HEK293T (cell line): ENCODE measurements at places on chromosomes 5 and 9.

DNA sequence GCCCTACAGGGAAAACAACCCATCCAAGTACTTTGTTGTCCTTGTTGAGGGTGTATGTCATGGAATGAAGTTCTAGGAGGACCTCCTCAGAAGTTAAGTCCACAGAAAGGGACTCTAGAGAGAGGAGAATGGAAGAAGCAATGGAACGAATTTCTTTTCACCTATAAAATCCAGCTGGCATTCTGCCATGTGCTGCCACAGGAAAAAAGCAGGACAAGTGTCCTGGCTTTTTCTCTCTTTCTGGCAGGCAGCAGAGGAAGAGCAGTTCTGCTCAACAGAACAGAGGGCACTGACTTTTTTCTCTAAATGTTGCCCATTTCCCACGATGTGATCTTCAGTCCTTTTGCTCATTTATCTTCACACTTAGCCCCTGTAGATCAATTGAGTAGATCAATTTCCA lies 240.8 kb downstream of the MCTP1 start:
- no peak for DNase-seq

DNA sequence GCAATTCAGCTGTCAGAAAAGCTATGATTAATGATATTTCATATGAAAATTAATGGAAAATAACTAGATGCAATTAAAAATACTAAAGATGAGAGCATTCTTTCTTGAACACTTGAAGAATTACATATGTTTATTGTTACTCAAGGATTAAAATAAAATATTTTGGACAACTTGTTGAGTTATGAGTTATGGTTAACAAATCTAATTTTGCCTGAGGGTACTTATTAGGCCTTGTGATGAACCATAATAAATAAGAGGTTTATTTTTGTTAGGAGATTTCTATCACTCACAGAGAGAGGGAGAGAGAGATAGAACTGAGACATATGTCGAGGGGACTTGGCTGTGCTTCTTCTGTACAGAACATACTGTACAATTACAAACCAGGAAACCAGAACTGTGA lies 183.7 kb downstream of the ISL1 start:
- no peak for DNase-seq

DNA sequence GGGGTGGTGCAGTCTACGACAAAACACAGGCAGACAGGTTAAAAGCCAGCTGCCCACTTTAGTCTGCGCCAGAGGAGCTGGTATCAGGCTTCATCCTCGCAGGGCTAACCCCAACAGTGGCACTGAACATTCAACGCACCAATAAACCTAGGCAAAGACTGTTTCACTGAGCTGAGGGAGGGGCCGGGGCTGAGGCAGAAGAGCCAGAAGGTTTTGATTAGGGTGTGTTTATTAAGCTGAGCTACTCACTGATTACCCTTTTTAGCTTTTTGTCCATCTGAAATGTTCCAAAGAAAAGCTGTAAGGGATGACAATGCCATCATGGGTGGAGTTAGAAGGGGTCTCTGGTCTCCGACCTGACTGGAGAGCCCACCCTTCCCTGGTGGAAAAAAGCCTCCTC lies 1.4 kb downstream of the ZMYND19 start:
- no peak for DNase-seq

- DNase-seq, result no peak
Measured at GRCh38 chr9:132782037-132782436, 96.0 kb downstream of the AK8 start.

- no peak for DNase-seq
Measured at GRCh38 chr5:34516686-34517085, 139.4 kb upstream of the RAI14 start.

- DNase-seq, result no peak
Measured at GRCh38 chr5:169531631-169532030, 51.9 kb upstream of the SPDL1 start.

GRCh38 chr9:81694541-81694940 lies 5.2 kb upstream of the TLE1 start:
- DNase-seq, result no peak

GRCh38 chr9:91837981-91838731 lies 111.9 kb downstream of the ROR2 start:
- peak; percentile 39 for DNase-seq

DNA sequence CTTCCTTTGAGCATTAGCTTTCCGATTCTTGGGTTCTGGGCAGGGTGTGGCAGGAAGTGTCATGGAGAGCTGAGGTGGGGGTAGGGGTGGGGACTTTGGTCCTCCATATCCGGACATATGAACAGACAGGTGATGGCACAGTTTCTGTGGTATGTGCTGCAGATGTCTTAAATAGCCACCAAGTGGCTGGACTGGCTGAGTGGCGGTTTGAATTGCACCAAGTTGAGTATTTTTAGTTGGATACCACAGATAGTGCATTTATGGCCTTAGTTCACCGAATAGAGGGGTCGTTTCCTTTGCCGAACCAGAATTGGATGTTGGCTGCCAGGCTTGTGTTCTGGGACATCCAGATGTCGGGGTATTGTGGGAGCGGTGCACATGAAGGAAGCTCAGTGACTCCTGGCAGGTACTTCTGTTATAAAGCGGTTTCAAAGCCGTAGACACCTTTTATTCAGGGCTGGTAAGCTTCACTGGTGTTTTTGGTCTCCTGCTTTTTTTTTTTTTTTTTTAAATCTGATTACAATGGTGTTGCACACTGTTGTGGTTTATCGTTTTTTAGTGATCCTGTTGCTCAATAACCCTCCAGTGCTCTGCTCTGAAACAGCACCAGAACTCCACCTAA lies 15.1 kb upstream of the TNFAIP8 start:
- no peak for DNase-seq

- peak; percentile 28 for DNase-seq
Measured at GRCh38 chr5:69364414-69364813, 4.9 kb downstream of the AK6 start.

- no peak for DNase-seq
Measured at GRCh38 chr9:69357030-69357775, 32.2 kb downstream of the ENTREP1 start.

- no peak for DNase-seq
Measured at GRCh38 chr5:73674669-73675004, 48.6 kb downstream of the ARHGEF28 start.

- DNase-seq, result no peak
Measured at GRCh38 chr5:132294728-132295504, 722 bp downstream of the SLC22A4 start.

DNA sequence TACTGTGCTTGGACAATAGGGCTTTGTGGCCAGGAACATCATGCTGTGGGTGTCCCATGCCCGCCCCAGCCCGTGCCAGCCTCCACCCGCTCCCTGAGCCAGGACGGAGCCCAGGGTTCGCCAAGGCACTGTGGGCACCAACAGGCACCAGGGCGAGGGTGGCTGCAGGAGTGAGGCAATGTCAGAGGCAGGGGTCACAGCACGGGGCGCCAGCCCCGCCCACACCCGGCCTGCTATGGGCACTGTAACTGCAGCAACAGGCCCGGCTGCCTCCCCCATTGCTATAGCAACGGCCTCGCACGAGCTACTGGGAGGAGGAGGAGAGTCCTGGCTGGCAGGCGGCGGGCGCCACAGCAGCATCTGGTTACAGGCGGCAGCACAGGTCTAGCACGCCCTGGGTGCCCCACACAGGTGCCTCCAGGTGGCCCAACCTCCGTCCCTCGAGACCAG lies 2.5 kb downstream of the ABCA2 start:
- no peak for DNase-seq

GRCh38 chr9:13942695-13943094 lies 371.2 kb downstream of the NFIB start:
- no peak for DNase-seq

- no peak for DNase-seq
Measured at GRCh38 chr5:159746707-159747106, 169.6 kb upstream of the ADRA1B start.

- no peak for DNase-seq
Measured at GRCh38 chr9:3215658-3216057, 310.1 kb downstream of the RFX3 start.

DNA sequence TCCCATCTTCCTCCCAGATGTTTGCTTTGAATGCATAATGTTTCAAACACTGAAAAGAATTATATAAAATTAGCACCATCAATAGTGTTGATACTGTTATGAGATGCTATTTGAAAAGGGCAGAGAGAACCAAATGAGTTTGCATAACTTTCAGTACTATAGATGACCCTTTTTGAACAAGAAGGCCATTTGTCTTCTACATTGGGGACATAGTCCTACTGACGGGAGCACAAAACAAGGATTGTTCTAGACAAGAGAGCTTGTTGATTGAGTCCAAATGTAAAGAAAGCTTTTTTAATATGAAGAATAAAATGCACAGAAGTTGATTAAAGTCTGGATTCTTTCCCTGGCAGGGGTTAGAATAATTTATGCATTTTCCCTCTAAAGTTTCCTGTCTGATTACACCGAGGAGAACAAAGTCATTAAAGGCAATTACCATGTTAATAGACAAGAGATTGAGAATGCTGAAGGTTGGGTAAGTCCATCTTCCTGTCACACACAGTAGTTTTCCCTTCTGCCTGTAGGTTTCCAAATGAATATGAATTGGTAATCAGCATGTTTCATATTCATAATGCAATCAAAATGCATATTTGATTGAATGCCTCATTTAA lies 32.8 kb upstream of the ADCY2 start:
- DNase-seq, result no peak

- no peak for DNase-seq
Measured at GRCh38 chr9:121266356-121266755, 1.6 kb upstream of the GSN start.

GRCh38 chr5:65577141-65577540 lies 14.0 kb downstream of the PPWD1 start:
- DNase-seq, result no peak

- no peak for DNase-seq
Measured at GRCh38 chr5:36621985-36622384, 15.6 kb downstream of the SLC1A3 start.

DNA sequence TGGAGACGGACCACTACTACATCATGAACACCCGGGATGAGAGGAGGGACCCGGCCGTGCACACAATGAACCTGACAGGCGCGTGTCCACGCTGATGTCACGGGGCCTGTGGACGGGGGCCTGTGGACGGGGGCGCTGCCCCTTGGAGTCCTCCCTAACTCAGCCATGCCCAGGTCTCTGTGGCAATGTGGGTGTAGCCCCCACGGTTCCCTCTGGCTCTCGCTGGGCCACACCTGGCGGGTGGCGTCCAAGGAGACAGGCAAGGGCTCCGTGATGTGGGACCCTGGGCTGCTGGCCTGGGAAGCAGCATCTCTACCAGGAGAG lies 22.1 kb downstream of the PAEP start:
- no peak for DNase-seq

- DNase-seq, result no peak
Measured at GRCh38 chr9:78725503-78725902, 428.6 kb downstream of the PSAT1 start.

GRCh38 chr5:35799753-35800152 lies 56.9 kb upstream of the IL7R start:
- DNase-seq, result no peak
